ENCODE measurements at places on chromosomes 3 and 15.

GRCh38 chr3:49006408-49007067 lies 653 bp upstream of the WDR6 start:
- DNase-seq: no peak

GRCh38 chr15:99127773-99128172 lies 22.9 kb downstream of the SYNM start:
- DNase-seq: no peak

DNA sequence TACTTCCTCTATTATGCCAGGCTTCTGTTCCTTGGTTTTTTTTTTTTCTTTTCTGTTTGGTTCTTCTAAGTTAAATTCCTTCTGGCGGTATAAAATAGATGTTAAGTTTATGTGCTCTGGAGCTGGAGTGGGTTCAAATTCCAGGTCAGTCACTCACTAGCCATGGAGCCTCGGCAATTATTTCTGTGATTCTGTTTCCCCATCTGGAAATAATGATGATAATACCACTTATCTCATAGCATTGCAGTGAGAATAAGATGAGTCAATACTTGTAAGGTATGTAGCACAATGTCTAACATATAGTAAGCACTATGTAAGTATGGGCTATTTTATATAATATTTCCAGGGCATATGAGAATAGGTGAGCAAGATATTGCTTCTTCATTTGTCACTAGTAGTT lies 33.2 kb upstream of the ZDHHC23 start:
- DNase-seq: no peak

- DNase-seq: no peak
Observed at GRCh38 chr15:48120745-48121144, at the start of gene SLC24A5. TSS of gene SLC24A5 (plus strand) at chr15:48120990. CDS start at chr15:48121045, 55 bp downstream.

GRCh38 chr15:59516655-59517461 lies 78.9 kb downstream of the FAM81A start:
- DNase-seq: no peak

- DNase-seq: no peak
Observed at GRCh38 chr3:107634099-107634489, 111.3 kb downstream of the BBX start.

DNA sequence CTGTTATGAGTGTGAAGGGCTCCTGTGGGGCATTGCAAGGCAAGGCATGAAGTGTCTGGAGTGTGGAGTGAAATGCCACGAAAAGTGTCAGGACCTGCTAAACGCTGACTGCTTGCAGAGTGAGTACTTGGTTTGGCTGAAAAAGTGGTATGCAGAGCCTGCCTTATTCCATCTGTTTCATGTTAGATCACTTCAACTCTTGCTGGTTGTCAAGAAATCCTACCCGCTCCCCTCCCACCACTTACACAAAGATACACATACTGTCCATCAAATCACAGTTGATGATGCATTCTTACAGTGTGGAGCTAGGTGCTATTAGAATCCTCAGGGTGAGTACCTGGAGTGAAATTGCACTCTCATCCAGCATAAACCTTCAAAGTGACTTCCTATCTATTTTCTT lies 272.1 kb downstream of the UNC13C start:
- no peak for DNase-seq

DNA sequence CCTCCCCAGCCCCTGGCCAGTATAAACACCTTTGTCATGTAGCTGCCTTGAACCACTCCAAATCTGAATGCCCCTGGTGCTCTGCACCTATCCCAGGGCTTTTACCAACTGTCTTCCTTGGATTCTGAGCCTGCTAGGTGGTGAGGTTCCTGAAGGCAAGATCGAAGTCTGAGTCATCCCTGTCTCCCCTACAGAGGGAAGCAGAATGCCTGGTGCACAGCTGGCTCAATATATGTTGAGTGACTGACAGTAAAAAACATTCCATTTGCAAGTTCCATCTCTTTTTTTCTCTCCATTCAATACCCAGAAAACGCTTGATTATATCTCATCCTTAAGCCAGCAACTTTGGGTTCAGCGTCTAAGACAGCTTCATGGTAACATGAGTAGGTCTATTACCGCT lies 24.7 kb downstream of the SLC24A1 start:
- DNase-seq: no peak

- DNase-seq: no peak
Observed at GRCh38 chr15:27328186-27328585, 357.2 kb downstream of the GABRG3 start.

DNA sequence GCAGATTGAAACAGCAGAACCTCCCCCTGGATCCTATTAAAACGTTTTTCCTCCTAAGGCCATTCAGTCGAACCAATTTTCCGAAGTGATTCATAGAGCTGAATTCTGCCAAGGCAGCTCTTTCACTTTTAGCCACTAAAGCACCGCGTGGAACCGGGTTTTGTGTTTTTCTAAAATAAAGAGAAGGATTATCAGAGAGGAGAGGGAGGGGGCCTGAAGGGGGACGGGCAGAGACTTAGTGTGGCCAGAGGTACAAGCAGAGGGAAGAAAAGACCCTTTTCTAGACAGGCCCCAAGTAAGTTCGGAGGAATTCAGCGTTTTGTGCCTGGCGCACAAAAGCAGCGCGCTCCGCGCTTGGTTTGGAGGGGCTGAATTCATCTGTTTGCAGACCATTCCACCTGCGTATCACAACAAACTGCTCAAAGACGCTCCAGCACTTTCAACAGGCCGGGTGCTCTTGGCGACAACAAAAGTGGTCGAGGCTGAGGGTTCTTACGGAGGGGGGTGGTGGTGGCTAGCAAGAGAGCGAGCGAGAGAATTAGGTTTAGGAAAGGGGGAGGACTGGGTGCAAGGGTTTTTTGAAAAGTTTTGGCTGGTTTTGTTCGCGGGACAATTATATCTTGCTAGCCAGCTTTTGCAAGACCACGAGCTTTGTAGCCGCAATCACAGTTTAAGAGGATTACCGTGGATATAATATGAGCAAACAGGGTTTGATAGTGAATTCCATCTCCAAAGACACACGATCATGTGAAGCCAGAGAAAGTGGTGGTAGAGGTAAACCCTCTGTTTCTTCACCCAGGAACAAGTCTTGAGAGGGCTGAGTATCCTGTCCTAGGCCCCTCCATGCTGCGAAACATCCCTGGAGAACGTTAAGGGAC lies 1.2 kb upstream of the FEZF2 start:
- no peak for DNase-seq

GRCh38 chr3:130738241-130738640 lies 8.4 kb downstream of the PIK3R4 start:
- no peak for DNase-seq

DNA sequence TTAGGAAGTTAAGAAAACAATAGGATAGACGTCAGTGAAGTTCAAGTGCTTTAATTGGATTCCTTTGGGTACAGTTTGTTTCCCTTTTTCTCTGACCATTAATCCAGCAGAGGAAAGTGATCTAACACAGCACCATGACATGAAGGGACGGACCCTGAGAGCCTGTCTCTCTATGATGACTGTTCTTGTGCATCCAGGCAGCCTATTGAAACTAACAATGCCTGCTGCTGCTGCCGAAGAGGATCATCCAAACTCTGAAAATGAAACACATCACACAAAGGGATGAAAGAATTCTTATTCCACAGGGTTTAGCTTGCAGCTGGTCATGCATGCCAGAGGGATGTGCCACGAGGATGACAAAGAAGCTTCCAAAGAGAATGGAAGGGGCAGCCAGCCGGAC lies 75.5 kb downstream of the ZBTB20 start:
- DNase-seq: no peak

Measured in NCI-H2171 treated with DMSO at 0.1 percent for 48 hours (cell line).